ENCODE measurements at places on chromosomes 16 and 17.

DNA sequence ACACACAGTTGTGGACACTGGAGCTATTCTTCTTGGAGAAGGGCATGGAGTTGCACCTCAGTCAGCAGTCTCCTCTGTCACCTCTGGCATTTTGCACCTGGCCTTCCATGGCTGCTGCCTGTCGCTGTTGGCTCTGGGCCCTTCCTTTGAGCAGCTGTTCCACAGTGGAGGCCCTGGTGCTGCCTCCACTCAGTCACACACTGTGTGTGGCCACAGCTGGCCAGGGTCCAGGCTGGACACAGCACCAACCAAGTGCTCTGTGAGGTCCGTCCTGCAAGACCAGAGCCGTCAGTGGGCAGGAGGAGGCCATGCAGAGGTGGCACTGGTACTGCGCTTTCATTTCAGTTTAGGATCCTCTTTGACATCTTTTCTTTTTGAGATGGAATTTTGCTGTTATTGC, 21.6 kb upstream of the MED9 start:
- DNase-seq, result no peak

- DNase-seq, result no peak
Measured at GRCh38 chr16:62700426-62701294, 664.4 kb upstream of the CDH8 start.

DNA sequence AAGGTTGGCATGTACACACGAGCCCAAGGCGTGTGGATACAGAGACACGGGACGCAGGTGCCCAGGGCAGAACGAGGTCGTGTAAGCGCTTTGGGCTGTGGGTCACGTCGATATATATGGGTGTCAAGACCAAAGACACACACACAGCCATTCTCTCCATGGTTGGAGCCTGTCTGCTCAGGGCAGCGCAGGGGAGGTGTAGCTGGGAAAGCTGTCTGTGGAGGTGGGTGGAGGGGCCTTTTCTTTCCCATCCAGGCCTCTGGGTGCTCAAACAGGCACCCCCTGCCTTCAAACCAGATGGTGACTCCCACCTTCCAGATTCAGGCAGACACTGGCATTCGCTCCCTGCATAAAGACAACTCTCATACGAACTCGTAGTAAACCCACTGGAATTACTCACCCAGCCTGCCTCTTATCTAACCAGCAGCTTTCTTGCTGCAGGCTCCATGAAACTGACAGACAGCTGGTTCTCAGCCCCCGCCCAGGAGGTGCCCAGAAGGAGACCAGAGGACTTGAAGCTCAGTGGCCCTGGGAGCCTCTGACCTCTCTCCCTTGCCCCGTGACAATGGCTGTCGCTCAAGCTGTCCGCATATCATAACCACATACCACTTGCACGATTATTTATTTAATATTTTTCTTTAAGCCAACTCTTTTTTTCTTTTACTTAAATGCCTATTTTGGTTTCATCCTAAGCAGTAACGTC, 237.1 kb downstream of the KATNIP start:
- DNase-seq, result no peak

DNA sequence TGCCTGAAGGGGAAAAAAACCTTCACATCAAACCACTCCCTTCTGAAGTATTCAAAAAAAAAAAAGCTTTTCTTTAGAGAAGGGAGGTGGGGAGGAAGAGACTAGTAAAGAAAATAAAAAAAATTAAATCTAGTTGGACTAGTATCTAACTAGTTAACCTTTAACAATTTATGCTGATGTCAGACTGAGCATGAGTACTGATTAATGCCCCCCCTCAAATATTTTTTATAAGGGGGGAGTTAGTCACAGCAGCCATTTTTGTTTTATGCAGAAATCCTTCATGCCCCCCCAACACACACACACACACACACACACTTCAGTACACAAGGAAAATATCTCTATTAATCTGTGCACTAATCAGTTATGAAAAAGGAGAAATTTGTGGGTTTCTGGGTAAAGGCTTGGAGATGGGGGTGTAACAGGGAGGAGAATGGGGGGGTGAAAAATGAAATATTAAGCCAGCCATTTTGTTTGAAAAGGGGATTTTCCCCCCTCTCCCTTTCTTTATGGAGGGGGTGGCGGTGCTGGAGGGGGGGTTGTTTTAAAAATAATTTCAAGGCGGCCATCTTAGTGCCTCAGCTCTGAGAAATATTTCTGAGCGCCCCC, 4.7 kb upstream of the CHD3 start:
- DNase-seq, result no peak

DNA sequence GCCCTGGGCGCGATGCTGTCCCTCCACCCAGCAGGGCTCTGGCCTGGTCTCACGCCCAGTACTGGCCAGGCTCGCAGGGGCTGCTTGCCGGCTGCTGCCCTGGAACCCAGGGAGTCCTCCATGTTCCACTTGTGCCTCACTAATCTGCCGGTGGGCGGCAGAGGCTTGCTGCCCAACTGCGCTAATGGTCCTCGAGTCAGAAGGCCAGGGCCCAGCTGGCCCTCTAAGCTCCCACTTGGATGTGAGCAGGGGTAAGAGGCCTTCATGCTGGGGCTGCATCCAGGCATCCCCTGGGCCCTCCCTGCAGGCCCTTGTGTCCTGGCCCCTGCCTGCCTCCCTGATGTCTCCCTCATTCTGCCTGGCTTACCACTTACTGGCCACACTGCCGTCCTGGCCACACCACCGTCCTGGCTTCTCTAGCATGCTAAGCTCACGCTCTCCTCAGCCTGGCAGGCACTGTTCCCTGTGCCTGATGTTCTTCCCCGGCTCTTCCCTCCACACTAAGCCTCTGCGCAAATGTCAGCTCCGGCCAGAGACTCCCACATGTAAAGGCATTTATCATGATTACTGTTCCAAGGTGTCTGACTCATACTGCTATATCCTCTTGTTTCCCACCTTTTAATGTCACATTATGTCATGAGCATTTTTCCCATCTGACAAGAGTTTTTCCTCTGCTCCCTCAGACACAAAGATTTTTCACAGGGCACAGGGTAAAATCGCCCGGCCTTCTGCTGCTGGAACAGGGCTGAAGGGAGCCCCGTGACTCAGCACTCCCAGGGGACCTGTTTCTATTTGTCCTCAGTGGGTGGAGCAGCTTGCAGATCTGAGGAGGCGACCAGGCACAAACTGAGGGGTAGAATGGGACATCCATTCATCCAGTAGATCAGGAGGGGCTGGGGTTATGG, 15.9 kb downstream of the B9D1 start:
- DNase-seq, result no peak

DNA sequence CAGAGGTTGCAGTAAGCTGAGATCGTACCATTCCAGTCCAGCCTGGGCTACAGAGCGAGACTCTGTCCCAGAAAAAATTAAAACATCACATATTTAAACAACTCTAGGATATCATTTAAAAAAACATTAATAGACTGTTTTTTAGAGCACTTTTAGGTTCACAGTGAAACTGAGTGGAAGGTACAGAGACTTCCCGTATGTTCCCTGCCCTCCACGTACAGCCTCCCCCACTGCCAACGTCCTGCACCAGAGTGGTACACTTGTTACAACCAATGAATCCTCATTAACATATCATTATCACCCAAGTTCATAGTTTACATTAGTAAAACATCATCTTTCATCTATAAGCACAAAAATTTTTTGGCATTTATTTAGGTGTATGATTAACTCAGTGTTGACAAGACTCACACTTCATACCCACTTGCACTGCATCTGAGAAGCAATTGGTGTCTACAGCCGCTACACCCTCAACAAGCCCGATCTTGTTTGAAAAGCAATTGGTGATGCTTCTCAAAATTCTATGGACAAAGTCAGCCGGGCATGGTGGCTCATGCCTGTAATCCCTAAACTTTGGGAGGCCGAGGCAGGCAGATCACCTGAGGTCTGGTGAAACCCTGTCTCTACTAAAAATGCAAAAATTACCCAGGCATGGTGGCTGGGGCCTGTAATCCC, 39.9 kb upstream of the STH start:
- DNase-seq, result no peak

- DNase-seq, result peak; percentile 75
Measured at GRCh38 chr17:27473748-27474609, 17.7 kb downstream of the KSR1 start.

GRCh38 chr16:73058221-73058615, 10.3 kb upstream of the ZFHX3 start:
- peak; percentile 83 for DNase-seq

GRCh38 chr16:89366561-89367537, 123.5 kb downstream of the ANKRD11 start:
- no peak for DNase-seq

- peak; percentile 85 for DNase-seq
Measured at GRCh38 chr17:1493291-1493980, 950 bp upstream of the MYO1C start.

DNA sequence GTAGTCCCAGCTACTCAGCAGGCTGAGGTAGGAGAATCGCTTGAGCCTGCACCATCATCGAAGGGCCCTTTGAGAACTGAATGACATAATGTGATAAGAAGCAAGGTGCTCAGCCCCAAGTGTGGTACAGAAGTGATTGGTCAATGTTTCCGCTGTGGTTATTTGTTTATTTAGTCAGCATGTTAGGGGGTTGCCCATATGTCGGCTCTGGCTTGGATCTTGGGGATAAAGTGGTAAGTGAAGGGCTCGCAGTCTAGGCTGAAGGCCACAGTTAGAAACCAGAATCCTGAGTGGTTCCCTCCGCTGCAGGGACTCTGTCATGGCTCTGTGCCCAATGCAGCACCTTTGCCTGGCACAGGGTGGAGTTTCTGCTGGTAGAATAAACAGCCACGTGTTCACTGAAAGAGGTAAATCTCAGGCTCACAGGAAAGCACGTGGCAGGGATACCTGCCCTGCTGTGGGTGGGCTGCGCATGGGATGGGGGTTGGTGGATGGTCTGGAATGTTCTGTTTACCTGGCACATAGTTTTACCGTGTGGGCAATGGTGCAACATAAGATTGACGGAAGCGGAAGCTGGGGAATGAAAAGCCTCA, 35.4 kb downstream of the SYT17 start:
- DNase-seq, result no peak

DNA sequence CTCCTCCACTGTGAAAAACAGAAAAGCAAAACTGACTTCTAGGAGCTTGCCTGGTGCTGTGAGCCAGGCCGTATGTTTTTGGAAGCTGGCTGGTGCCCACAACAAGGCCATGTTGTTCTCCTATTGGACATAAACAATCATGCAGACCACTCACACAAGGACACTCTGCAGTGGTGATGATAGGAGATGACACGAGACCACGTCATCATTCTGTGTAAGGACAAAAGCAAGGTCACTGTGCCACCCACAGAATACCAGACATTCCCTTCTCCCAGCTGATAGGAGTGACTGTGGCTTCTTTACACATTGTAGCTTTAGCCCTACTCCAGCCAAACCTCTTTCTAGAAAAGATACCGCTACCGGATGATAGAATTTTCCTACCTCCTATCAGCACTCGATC, 47.7 kb upstream of the LCMT1 start:
- DNase-seq, result peak; percentile 67

DNA sequence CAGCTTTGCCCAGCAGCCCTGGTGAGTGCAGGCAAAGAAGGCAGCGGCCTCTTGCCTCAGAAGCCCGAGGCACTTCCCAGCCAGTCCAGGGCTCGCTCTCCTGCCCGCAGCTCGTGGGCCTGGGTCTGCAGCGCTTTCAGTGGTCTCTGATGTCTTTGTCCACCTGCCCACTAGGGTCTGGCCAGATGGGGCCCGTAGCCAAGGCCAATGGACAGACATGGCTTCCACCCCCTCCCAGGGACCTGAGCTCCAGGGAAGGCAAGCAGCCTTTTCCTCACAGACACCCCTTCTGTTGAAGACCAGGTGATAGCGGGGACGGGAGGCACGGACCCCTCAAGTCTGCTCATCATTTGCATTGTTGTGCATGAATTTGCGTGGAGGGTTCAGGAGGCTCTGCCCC, 33.7 kb upstream of the ZC3H18 start:
- no peak for DNase-seq

DNA sequence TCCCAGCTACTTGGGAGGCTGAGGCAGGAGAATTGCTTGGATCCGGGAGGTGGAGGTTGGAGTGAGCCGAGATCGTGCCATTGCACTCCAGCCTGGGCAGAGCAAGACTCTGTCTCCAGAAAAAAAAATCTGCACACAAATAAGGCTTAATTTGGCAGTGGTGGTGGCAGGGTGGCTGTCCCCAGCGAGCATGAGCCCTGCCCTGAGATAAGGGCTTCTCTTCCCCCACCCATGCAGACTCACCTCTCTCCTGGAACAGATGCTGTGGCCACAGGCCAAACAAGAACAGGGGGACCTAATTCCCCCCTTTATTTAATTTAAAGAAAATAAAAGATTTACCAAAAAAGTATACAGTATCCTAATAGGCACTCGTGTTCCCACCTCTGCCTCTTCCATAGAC, 157.2 kb downstream of the RAB11FIP4 start:
- DNase-seq, result no peak

GRCh38 chr16:66442502-66443268, 15.6 kb downstream of the BEAN1 start:
- no peak for DNase-seq

Data from suppressor macrophage treated with lipopolysaccharide for 1 hour (primary cell).